ENCODE measurements at places on chromosomes 7 and 10. TPM values are rescaled to one million over a fixed set of nuclear protein-coding genes. Genes with fewer than 3 reads are reported as not detected.
A peak's percentile ranks its signal among the peaks of the same experiment; 100 is the strongest.

The SCIN gene
- total RNA-seq: 0.37 TPM

- DNase-seq: no peak
Observed at GRCh38 chr10:62626817-62627216, 177.7 kb upstream of the ADO start.

The GIMAP2 gene
- total RNA-seq: 19.7 TPM

- DNase-seq: peak; percentile 65
Observed at GRCh38 chr7:13017333-13017857, 330.0 kb downstream of the ARL4A start.

DNA sequence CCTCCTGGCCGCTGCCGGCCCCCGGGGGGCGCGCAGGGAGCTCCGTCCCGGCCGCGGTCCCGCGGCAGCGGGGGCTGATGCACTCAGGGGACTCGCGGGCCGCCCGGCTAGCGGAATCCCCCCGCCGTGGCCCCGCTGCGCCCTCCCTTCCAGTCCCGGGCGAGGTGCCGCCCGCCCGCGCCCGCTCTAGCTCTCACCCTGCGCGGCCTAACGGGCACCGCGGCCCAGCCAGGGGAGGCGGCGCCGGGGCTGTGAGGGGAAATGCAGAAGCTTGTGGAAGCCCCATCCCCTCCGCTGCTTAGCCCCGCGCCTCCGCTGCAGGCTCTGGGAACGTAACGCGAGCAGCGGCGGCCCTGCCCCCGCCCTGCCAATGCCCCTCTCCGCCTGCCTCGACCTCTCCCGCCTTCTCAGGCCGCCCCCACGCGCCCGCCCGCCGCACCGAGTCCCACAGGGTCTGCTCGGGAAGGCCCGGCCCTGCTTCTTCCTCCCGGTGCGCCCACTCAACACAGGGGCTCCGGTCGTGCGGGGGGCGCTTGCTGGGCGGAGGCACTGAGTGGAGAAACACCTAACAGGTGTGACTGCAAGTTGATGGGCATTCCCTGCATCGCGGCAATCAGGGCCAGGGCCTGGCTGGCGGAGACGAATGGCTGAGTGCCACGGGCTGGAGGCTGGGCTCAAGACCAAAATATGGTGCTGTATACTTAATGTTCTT is 384 bp upstream of the TMEM229A start:
- DNase-seq: no peak

- no peak for DNase-seq
Observed at GRCh38 chr10:100130831-100131230, 49.2 kb upstream of the CPN1 start.

The ITPRID1 gene
- 0.39 TPM for total RNA-seq

The ZNF777 gene
- 3.8 TPM for total RNA-seq

DNA sequence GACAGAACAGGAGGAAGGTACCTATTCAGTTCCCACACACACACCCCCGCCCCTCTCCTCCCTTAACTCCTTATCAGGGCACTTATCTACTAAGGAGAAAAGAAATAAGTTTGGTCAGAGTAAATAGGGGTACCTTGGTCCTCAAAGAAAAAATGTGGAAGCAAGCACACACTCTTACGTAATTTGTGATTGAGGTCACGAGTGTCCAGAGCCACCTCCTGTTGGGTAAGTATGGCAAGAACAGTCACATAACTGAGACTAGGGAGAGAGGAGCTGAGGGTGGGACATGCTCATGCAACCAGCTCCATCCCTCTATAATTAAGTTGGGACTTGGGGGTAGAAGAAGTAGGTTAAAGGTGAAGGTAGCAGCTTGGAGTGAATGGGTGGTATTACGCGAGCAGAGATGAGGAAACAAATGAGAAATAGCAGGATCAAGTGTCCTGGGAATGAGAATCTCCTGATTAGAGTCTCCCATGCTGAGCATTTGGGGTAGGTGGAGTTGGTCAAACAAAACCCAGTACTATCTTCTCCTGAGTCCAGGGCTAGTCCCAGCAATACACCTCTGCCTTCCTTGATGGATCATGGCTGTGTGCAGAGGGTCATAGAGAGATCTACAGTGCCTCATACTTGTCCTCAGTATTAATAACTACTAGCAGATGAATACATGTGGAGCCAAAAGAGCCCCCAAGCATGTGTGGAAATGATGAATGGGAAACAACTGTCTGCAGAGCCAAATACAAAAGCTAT is 77.1 kb downstream of the GSAP start:
- no peak for DNase-seq

GRCh38 chr10:30068492-30069223 is 9.3 kb upstream of the JCAD start:
- DNase-seq: no peak

The AHR gene
- total RNA-seq: 234 TPM

The NKX1-2 gene
- total RNA-seq: 0.02 TPM

DNA sequence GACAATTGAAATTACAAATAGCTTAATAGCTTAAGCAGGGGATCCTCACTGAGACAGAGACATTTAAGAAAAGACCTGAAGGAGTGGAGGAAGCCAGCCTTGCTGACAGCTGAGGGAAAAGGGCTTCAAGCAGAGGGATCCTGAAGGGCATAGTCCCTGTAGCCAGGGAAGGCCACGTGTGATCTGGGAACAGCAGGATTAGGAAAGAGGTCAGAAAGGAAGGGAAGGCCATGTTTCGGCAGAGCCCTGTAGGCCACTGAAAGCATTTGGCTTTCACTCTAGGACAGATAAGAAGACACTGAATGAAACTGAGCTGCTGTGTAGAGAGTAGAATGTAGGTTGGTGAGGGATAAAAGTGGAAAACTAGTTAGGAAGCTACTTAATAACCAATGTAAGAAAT is 3.4 kb upstream of the AKR1C8 start:
- no peak for DNase-seq

DNA sequence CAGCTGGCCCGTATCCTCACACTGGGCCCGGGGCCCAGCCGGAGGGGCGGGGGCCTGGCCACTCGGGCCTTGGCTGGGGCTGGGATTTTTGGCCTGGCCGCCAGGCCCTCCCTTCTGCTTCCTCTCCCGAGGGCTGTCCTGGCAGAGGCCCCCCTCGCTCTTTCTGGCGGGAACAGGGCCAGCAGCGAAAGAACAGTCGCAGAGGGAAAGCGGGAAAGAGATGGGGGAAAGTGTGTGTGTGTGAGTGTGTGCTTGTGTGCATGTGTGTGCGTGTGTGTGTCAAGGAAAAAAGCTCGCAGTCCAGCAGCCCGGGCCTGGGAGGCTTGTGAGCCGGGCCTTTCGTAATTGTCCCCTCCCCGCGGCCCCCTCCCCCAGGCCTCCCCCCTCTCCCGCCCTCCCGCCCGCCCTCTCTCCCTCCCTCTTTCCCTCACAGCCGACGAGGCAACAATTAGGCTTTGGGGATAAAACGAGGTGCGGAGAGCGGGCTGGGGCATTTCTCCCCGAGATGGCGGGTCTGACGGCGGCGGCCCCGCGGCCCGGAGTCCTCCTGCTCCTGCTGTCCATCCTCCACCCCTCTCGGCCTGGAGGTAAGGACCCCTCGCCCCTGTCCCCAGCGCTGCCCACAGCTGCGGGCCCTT is at the start of gene ELN:
Gene ELN (plus strand): TSS at position 491 of the 638 bp plus-strand sequence. CDS start 15 bp downstream, at position 506.
- DNase-seq: no peak

The GOLGA7B gene
- total RNA-seq: 0.04 TPM

DNA sequence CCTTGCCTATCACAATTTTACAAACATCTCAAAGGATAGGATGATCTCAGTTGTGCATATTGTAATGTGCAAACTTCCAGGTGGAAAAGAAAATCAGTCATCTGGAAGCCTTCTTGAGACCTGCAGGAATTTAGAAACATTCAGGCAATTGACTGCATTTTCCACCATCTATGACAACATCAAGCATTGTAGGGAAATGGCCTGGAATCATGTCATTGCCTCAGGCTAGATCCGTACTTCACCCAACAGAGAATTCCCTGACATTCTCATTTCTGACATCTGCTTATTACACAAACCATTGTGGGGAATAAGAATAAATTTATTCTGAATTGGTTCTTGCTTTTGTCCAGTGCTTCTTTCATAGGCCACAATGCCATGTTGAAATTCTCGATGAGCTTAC is 124.9 kb upstream of the NPVF start:
- no peak for DNase-seq

The CCM2 gene
- total RNA-seq: 78.6 TPM

DNA sequence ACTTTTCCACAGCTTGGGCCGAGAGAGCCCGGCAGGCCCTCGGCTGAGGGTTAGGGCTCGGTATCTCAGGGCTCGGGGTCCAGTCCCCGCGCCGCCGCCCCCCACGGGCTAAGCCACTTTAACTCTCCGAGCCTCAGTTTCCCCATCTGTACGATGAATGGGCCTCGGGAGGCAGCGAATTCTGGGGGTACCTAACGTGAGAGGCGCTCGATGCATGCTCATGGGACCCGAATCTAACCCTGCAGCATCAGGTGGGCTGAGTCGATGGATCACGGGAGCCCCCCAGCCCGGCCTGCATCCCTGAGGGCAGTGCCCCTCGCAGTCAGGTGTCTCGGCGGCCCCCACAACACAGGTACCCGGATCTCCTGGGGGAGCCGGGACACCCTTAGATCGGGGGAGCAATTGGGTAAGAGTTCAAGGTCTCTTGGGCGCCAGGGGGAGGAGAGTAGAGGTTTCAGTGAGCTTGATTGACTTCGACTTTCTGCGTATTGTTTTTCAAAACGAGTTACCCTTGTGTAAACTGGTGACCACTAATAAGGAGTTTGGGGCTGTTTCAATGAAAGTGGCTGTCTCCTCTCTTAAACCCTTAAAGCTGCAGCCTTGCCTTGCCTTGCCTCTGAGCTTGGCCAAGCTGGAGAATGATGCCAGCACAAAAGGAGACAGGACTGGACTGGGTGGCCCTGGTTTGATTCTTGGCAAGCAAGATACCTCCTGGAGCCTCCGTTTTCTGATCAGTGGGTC is 631 bp downstream of the POR start:
- no peak for DNase-seq

DNA sequence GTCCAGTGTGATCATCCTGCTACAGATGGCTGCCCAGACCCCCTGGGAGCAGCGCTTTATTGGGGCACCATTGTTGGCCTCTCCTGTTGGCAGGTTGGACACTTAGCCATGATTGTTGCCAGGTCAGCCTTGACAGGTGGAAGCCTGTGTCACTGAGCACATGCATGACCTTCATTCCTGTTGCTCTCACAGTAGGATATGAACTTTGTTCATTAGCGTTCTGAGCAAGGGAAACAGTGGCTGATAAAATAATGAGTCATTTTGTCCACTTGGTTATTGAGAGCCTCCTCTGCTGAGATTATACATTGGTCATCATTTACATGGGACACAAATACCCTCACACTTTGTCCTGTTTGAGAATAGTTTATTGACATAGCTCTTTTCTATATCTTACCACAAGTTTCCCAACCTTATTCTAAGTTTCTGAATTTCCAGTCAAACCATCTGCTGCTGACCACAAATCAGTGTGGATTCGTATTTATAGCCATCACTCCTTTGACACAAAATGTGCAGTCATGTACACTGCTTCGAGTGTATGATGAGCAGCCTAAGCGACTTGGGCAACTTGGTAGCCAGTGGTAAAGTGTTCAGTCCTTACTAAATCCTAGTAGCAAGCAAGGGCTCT is 102.6 kb downstream of the TPST1 start:
- peak; percentile 41 for DNase-seq

The STRIP2 gene
- total RNA-seq: 3.7 TPM

GRCh38 chr7:101102026-101102425 is 16.7 kb downstream of the TRIM56 start:
- no peak for DNase-seq

The GTF2IRD1 gene
- total RNA-seq: 5.9 TPM

GRCh38 chr10:82981137-82981723 is 1106.2 kb downstream of the NRG3 start:
- DNase-seq: peak; percentile 29

DNA sequence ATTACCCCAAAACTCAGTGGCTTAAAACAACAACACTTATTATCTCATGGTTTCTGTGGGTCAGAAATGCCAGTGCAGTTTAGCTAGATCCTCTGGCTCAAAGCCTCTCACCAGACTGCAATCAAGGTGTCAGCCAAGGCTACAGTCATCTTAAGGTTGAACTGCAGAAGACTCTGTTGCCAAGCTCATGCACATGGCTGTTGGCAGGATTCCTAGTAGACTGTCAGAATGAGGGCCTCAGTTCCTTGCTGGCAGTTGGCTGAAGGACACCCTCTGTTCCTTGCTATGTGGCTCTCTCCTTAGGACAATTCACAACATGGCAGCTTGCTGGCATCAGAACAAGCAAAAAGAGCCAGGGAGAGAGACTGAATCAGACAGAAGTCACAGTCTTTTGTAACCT is 34.7 kb downstream of the TOMM7 start:
- no peak for DNase-seq

The TRIM50 gene
- not detected for total RNA-seq

Measured in H4 (cell line).